Activated CD4-positive, alpha-beta T cell treated with anti-CD3 and anti-CD28 coated beads, Interleukin-2, amount 50 U/mL, for 24 hours (primary cell): ENCODE measurements at places on chromosomes 6 and 20.

DNA sequence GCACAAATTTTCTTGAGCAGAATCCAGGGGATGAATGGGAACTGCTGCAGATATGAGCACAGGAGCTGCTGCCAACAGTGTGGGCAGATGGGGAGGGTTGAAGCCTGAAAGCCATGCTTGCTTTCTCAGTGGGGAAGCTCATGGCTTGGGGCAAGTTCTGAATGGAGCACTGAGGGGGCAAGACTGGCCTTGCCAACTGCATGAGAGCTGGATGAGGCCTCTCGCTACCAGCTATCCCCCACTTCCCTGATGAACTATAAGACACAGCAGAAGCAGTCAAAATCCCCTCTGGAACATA lies 28.3 kb downstream of the TREM1 start:
- DNase-seq: no peak

GRCh38 chr6:40075056-40075590 lies 140.9 kb upstream of the MOCS1 start:
- no peak for DNase-seq

- no peak for DNase-seq
These were observed 351.2 kb downstream of the CDC5L start for GRCh38 chr6:44738601-44739146.

- DNase-seq: no peak
These were observed 300.2 kb upstream of the JARID2 start for GRCh38 chr6:14945461-14946185.

DNA sequence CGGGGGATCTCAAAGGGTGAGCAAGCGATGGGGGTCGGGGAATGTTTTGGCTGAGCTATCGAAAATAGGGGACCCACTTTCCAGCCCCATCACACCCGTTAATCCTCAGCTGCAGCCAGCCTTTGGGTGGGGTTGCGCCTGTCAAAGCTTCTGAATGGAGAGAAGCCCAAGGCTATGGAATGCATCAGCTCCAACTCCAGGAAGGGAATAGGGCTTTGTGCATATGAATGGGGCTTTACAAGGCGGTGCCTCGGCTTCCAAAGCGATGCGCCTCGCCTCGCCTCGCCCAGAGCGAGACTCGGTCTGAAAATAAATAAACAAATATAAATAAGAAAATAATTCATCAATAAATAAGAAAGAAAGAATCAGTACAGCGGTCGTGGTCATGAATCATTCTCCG lies 751.4 kb upstream of the DEFB115 start:
- DNase-seq: no peak

- no peak for DNase-seq
These were observed 38.9 kb upstream of the NKAIN2 start for GRCh38 chr6:123764722-123765121.

DNA sequence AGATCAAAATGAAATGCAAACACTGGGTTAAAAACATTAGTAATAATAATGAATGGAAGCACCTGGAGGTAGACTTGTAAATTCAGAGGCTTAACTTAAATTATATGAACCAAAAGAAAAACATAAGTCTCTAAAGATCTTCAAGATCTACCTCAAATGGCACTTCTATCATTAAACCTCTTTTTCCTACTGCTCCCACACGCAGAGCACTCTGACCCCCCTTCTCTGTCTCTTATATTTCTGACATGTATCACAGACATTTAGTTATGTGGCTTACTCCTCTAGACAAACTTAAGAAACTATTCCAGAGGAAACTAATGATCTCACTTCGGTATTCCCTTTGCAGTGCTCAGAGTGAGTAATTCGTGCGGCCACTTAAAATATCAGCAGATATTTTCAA lies 1.1 kb downstream of the TBC1D32 start:
- DNase-seq: no peak

GRCh38 chr20:2899243-2899642 lies 26.0 kb downstream of the PTPRA start:
- DNase-seq: no peak

- DNase-seq: no peak
These were observed 34.9 kb downstream of the RNF24 start for GRCh38 chr20:3980260-3981131.
